ENCODE measurements at places on chromosomes 1 and 21.

DNA sequence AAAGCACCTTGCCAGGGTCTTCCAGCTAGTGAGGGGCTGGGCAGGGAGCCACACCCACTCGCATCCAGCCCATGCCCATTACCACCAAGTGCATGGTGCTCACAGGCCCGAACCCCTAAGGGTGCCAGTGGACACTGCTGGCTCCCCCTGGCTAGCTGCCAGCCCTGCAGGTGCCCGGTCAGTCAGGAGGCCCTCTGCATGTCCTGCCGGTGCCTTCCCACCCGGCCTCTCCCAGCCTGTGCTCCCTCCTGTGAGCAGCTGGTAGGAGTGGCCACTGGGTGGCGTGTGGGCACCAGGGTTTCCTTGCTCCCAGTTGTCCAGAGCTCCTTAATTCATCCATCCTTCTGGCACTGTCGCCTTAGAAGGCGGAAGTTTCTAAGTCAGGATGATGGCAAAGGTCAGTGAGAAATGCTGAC, 33.4 kb downstream of the QSOX1 start:
- peak; percentile 39 for DNase-seq

DNA sequence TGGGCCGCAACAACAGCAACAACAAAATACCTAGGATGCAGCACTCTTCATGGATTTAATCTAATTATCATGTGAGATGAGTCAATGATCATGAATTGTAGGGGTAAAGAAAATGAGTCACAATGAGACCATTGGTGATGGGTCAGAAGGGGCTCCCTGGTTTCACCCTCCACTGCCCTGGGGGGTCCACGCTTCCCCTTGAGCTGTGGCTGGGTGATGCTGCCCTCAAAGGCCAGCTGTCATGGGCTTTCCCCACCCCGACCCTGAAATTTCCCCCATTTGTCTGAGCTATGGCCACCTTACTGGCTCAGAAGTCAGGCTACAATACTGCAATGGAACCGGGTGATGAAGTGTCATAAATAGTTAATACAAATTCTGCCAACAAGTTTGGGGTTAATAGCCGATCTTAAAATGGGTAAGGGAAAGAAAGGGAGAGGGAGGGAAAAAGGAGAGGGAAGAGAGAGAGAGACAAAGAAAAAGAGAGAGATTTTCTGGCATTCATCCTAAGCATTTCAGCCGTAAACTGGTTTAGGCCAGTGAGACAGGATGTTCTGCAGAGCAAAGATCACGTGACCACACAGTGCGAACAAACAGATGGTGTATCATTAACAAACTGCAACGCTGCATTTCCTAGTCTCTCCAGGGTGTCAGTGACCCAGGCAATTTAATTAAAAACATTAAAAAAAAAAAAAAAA, 143.4 kb upstream of the ERRFI1 start:
- DNase-seq = peak; percentile 71

DNA sequence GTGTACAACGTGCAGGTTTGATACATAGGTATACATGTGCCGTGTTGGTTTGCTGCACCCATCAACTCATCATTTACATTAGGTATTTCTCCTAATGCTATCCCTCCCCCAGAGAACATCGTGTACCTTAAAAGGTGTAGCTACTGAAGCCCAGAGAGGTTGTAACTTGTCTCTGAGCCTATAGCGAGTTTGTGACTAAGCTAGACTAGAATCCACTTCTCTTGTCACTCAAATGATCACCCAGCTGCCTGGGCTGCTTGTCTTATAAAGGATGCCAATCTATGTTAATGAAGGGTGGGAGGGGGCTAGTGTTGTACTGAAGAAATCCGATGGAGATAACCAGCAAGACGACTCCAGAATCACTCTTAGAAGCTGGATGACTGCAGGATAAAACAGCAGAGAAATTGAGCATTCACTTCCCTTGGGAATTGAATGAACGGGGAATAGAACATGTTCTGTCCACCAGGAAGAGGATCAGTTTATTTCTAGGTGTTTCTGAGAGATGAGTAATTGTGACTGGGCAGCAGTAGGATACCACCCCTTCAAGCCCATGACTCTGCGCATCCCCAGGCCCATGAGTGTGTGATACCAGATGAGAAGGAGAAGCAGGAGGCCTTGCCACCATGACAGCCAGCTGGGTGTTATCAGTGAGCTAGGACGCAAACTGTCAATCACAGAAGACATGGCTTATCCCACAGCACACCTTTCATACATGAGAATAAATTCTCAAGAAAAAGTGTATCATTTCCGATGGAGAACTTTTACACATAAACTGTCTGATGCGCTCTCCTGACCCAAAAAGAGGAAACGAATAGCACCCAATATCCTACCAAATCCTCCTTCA, 390.4 kb downstream of the NTNG1 start:
- no peak for DNase-seq

- no peak for DNase-seq
Measured at GRCh38 chr21:30997541-30997940, 40.7 kb downstream of the KRTAP19-8 start.

DNA sequence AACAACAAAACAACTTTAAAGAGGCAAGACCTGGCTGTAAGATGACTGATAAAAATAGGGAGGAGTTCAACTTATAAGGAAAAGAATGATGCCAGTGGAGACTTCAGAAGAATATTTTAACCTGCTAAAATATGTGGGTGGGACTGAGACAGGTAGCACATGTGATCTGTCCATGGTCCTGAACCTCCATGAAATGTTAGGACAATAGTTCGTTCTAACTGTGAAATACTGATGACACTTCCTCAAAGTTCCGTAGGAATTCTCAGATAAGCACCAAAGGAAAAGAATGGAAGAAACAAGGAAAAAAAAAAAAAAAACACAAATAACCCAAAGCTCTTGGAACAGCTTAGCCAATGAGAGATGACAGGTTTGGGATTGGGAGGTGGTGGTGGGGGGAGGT, 44.7 kb downstream of the CDC42BPA start:
- DNase-seq = peak; percentile 2

GRCh38 chr21:37762606-37763005, 153.7 kb downstream of the KCNJ6 start:
- no peak for DNase-seq

GRCh38 chr1:152960452-152961044, 9.9 kb upstream of the SPRR4 start:
- DNase-seq = no peak

DNA sequence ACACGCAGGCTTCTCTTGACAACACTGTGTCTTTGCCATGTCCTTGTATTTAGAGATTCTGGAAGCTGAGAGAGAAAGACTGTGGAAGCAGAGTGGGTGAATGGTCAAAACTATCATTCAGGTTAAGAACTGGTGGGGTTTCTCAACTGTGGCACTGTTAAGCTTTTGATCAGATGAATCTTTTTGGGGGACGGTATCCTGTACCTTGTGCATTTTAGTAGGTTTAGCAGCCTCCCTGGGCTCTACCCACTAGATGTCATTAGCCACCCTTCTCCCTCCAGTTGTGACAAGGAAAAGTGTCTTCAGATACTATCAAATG, 39.4 kb downstream of the ATP1A1 start:
- DNase-seq = no peak

- no peak for DNase-seq
Measured at GRCh38 chr1:213296558-213296957, 245.5 kb downstream of the RPS6KC1 start.

DNA sequence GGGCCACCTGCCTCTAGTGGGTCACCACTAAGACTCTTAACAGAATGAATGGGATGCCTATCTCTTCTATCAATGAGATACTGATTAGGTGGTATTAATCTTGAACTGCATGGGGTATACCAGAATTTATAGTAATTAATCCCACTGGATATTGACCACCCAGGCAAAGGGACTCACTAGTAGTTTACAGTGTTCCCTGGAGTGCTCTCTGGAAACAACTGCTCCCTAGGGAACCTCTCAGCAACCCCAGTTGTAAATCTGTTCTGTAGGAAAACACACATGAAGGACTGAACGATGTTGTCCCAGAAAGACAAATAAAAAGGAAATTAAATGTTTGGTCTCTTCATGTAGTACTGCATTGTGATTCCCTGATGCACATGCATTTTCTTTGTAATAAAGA, 430.5 kb downstream of the HLX start:
- DNase-seq = no peak

GRCh38 chr1:65429078-65429477, 8.6 kb downstream of the LEPR start:
- no peak for DNase-seq

DNA sequence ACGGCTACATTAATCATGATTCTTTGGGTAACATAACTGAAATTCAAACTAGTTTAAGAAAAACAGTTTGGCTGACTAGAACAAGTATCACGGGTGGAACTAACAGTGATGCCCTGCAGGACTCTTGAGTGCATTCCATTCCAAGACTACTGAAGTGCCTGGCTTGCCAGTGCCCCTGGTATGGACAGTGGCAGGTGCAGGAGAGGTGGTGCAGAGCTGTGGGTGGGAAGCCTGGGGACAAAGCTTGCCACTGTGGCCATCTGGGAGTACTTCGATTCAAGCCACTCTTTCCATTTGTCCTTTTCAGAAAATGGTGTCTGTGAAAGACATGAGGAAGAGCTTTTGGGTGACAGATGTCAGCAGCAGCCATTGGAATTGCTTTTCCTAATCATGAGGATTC, 166.5 kb downstream of the RRAGC start:
- no peak for DNase-seq
